ENCODE measurements at places on chromosomes 5 and 9. TPM values are rescaled to one million over a fixed set of nuclear protein-coding genes. Genes with fewer than 3 reads are reported as not detected.

CEL gene
- 1.5 TPM for polyA plus RNA-seq

IPO11 gene
- not detected for polyA plus RNA-seq

LURAP1L gene
- polyA plus RNA-seq, result 12.4 TPM

SPOCK1 gene
- polyA plus RNA-seq, result 29.9 TPM

GRXCR2 gene
- not detected for polyA plus RNA-seq

NUTM2G gene
- polyA plus RNA-seq, result 0.73 TPM

NSMF gene
- polyA plus RNA-seq, result 17.9 TPM

IL13 gene
- polyA plus RNA-seq, result 0.29 TPM

STRBP gene
- not detected for polyA plus RNA-seq

CXCL14 gene
- 146 TPM for polyA plus RNA-seq

CRHBP gene
- polyA plus RNA-seq, result 0.27 TPM

GLDC gene
- polyA plus RNA-seq, result not detected

KCNN2 gene
- 9.5 TPM for polyA plus RNA-seq

SMIM3 gene
- 8.1 TPM for polyA plus RNA-seq

SLC9A3 gene
- 2.7 TPM for polyA plus RNA-seq

LEAP2 gene
- 1.6 TPM for polyA plus RNA-seq

HTR4 gene
- polyA plus RNA-seq, result not detected

STOM gene
- polyA plus RNA-seq, result 77.0 TPM

ITGA2 gene
- polyA plus RNA-seq, result 15.3 TPM

PCDHA5 gene
- polyA plus RNA-seq, result not detected

RNF183 gene
- not detected for polyA plus RNA-seq

SPAAR gene
- polyA plus RNA-seq, result 1.7 TPM

PCDHA1 gene
- polyA plus RNA-seq, result 0.12 TPM

DMRT3 gene
- not detected for polyA plus RNA-seq

IRX1 gene
- polyA plus RNA-seq, result 0.25 TPM

TMEM174 gene
- polyA plus RNA-seq, result not detected

SLC45A2 gene
- polyA plus RNA-seq, result not detected

PHF24 gene
- not detected for polyA plus RNA-seq

IFNB1 gene
- not detected for polyA plus RNA-seq

CCIN gene
- 0.60 TPM for polyA plus RNA-seq

PCDHA8 gene
- not detected for polyA plus RNA-seq

DOK3 gene
- polyA plus RNA-seq, result not detected

ARL14EPL gene
- polyA plus RNA-seq, result not detected

PCDHGC5 gene
- polyA plus RNA-seq, result 0.19 TPM

UIMC1 gene
- 34.0 TPM for polyA plus RNA-seq

ADAMTSL2 gene
- 4.4 TPM for polyA plus RNA-seq

MARCHF3 gene
- polyA plus RNA-seq, result 13.0 TPM

PCDHGA9 gene
- 4.2 TPM for polyA plus RNA-seq

PPP1R2B gene
- not detected for polyA plus RNA-seq

CARD19 gene
- polyA plus RNA-seq, result 26.7 TPM

MARCOL gene
- polyA plus RNA-seq, result not detected

TSSK1B gene
- polyA plus RNA-seq, result not detected

PTBP3 gene
- 17.3 TPM for polyA plus RNA-seq

NADK2 gene
- polyA plus RNA-seq, result 47.3 TPM

C5orf24 gene
- polyA plus RNA-seq, result 89.8 TPM

CAMK4 gene
- polyA plus RNA-seq, result 6.7 TPM

PCDHB8 gene
- 0.78 TPM for polyA plus RNA-seq

Data from muscle of arm (tissue), 14 donors.